GM12878 (cell line): ENCODE measurements at places on chromosomes 3 and 15.

- peaks cover 10% of the 10 kb centered on the region; the same call in 1 of the 2 replicates for H3K36me3 ChIP-seq
- DNase-seq, result no peak
- peaks cover 19% of the 10 kb centered on the region for H3K4me1 ChIP-seq
- no peak overlapping the region for H3K27ac ChIP-seq
- no peaks in the 10 kb centered on the region for H3K27me3 ChIP-seq
Observed at GRCh38 chr3:4511491-4512262, 18.5 kb downstream of the ITPR1 start.

GRCh38 chr15:80998251-80998650 is 2.5 kb upstream of the TLNRD1 start:
- H3K27ac ChIP-seq, result no peak overlapping the region
- no peaks in the 10 kb centered on the region for H3K27me3 ChIP-seq
- no peak for DNase-seq
- H3K4me1 ChIP-seq, result peaks cover 19% of the 10 kb centered on the region
- no peak overlapping the region for H3K4me3 ChIP-seq

DNA sequence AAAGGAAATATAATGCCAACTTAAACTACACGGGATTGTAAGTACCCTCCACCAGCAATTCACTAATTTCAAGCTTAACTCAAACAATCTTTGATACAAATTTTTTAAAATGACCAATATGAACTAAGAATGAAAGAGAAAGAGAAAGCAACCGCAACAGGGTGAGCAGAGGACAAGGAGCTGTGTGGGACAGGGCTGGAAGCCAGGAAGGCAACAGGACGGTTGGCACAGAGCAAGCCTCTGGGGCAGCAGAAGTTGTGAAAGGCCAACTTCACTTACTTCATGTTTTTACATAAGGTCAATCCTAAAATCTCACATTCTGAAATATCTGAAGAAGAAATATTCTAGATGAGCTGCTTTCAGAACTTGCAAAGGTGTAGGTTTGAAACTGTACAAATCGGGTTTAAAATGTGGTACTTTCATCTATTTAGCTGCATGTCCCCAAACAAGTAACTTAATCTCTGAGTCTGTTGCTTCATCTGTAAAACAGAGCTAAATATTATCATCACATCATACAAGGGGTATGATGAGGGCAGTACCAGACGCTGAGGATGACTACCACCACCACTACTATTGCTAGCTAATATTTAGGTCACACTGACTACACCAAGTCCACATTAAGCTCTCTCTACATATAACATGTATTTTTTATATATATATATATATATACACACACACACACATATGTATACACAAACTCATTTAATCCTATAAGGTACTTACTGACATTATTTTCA is 101.7 kb downstream of the IGSF11 start:
- H3K4me3 ChIP-seq, result no peak overlapping the region
- no peak overlapping the region for H3K27ac ChIP-seq
- H3K27me3 ChIP-seq, result no peaks in the 10 kb centered on the region
- no peaks in the 10 kb centered on the region for H3K36me3 ChIP-seq
- no peak for DNase-seq

- DNase-seq, result no peak
- H3K36me3 ChIP-seq, result no peaks in the 10 kb centered on the region
- no peak overlapping the region for H3K27ac ChIP-seq
- peaks cover 2% of the 10 kb centered on the region for H3K27me3 ChIP-seq
Observed at GRCh38 chr15:70605606-70606410, 157.6 kb downstream of the UACA start.

- no peak overlapping the region for H3K27ac ChIP-seq
- H3K4me3 ChIP-seq, result no peak overlapping the region
- H3K27me3 ChIP-seq, result no peaks in the 10 kb centered on the region
- H3K36me3 ChIP-seq, result peaks cover 10% of the 10 kb centered on the region
Observed at GRCh38 chr15:89171136-89172072, 50.0 kb downstream of the RLBP1 start.

- H3K4me1 ChIP-seq, result no peaks in the 10 kb centered on the region
- peaks cover 15% of the 10 kb centered on the region for H3K36me3 ChIP-seq
- no peaks in the 10 kb centered on the region for H3K27me3 ChIP-seq
- H3K4me3 ChIP-seq, result no peak overlapping the region
- DNase-seq, result no peak
Observed at GRCh38 chr3:52525680-52526561, 7.7 kb downstream of the NT5DC2 start.

DNA sequence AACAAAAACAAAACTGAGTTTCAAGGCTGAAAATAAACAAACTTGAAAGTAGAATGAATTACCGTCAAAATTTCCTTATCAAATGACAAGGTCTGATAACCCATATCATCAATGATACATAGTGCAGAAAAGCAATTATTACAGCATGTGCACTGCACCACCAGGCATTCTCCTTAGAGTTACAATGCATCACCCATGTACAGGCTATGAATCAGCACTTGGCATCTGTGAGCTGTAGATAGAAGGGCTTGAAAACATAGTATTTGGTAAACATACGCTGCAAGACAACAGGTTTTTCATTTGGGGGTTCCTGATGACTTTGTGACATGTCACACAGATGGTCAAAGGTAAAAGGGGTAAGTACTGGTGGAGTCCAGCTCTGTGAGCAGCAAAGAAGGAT is 265.1 kb downstream of the CTNNB1 start:
- H3K27ac ChIP-seq, result no peak overlapping the region
- no peaks in the 10 kb centered on the region for H3K4me1 ChIP-seq
- no peak for DNase-seq
